ENCODE measurements at places on chromosomes 5 and 9.

- DNase-seq: no peak
These were observed 57.2 kb upstream of the LPAR1 start for GRCh38 chr9:111095441-111095840.

GRCh38 chr9:32596096-32596865 is 23.3 kb upstream of the NDUFB6 start:
- no peak for DNase-seq

DNA sequence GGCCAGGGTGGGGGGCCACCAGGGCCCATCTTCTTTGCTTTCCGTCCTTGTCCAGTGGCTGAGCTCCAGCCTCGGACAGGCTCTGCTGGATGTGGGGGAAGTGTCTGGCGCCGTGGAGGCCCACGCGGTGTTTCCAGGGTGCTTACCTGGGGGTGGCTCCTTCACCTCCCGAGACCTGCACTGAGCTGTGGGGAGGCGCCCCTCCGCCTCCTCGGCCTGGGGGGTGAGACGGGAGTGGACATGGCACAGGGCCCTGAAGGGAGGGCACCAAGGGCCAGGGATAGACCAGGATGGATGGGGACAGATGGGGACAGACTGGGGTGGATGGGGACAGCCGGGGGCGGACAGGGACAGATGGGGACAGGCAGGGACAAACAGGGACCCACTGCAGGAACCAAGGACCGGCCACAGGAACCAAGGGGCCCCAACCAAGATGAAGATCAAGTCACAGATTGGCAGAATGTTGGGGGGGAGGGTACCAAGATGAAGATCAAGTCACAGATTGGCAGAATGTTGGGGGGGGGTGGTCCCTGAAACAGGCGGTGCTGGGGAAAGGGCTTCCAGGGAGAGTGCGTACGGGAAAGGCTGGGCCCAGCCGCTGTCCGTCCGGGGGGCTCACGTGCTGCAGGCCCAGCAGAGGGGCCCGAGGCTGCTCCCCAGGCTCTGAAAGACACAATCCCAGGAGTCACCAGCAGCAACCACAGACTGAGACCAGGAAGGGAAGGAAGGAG is 13.3 kb upstream of the QSOX2 start:
- no peak for DNase-seq

DNA sequence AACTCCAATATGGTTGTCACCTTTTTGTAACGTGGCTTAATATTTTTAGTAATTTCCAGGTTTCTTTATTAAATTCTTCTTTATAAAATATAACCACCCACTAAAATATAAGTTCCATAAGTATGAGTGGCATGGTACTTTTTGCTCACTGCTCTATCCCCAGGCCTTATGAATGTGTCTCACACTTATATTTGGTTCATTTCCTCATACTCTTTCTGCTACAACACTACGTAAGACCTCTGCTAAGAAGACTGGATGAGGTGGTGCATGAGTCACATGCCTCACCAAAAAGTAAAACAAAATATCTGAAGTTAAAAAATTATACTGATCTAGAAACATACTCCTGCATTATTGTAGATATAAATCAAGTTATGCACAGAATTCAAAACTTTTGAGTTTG is 400.9 kb downstream of the HCN1 start:
- DNase-seq: no peak

DNA sequence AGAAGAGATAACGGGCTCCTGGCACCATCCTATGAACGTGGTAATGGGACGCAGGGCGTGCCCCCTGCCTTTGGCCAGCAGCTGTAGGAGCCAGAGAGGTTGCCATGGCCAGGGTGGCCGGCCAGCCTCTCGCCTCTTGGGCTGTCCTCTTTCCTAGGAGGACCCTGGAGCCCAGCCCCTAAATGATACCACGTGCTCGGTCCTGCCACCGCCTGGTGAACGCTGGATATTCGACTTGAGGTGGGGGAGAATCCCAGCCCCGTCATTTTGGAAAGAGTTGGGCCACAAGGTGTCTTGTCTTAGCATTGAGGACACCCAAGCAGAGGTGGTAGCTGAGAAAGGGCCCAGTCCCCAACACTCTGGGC is 391 bp upstream of the NRG2 start:
- DNase-seq: peak; percentile 6

DNA sequence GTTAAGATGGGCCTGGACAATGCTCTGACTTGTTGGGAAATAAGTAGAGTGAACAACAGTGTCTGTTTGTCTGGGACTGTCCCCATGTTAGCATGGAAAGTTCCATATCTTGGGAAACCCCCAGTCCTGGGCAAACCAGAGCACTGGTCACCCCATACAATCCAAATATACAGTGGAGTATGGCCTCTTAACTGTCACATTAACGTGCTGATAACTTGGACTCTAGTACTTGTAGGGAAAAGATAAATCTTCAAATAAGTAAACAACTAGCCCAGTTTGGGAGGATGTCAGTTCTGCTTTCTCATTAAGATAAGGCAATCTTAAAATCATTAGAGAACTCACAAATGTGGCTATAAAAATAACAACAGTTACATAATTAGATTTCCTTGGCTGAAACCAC is 47.6 kb upstream of the JAK2 start:
- DNase-seq: no peak

DNA sequence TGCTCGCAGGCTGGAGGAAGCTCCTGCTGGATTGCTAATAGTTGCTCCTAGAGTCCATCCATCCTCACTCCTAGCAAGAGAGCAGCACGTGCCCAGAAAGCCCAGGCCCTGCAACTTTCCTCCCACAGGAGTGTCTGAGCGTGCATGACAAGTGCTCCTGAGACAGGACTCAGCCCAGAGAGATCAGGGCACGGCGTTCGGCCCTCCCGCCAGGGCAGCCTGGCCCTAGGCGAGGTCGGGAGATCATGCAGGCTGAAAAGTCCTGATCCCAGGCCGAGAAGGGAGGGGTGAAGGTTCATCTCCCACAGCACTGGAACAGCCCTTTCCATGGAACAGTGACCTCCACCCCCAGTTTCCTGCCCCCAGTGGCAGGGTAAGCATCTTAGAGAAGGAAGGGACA is 94.8 kb downstream of the ROR2 start:
- no peak for DNase-seq

- no peak for DNase-seq
These were observed 142.9 kb upstream of the POU5F2 start for GRCh38 chr5:93884254-93884653.

DNA sequence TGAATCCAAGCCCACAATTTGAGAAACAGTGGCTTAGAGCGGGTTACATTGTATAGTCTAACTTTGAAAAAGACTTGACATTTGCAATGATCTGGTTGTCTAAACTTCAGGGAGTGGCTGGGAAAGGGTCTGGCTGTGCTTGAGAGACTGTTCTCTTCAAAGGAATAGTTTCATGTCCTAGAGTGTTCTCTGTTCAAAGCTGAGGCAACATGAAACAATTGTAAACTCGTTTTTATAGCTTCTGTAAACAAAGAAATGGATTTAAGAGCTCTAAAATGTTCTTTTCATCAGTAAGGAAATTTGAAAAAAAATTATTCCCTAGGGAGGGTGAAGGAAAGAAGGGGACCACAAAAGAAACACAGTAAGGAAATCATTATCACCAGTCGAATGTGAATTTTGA is 41.6 kb downstream of the FOCAD start:
- no peak for DNase-seq

DNA sequence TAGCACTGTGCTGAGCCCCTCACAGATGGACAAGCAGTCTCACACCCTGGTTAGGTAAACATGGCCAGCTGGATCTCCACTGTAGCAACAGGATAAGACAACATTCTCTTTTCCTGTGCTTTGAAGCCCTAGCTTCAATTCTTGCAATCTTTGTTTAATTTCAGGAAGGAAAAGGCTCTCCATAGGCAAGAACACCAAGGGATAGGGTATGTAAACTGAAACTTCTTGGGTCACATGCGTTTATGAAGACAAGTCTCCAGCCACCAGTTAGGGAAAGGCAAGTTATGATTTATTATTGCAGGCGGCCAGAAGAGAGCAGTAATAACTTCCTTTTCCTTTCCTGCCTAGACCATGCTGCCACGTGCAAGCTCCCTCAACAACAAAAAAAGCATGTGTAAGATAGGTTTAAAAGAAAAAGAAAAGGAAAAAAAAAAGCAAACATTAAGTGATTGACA is 50.1 kb upstream of the POU5F2 start:
- DNase-seq: no peak

- DNase-seq: no peak
These were observed 8.9 kb downstream of the SMAD5 start for GRCh38 chr5:136141561-136141960.

DNA sequence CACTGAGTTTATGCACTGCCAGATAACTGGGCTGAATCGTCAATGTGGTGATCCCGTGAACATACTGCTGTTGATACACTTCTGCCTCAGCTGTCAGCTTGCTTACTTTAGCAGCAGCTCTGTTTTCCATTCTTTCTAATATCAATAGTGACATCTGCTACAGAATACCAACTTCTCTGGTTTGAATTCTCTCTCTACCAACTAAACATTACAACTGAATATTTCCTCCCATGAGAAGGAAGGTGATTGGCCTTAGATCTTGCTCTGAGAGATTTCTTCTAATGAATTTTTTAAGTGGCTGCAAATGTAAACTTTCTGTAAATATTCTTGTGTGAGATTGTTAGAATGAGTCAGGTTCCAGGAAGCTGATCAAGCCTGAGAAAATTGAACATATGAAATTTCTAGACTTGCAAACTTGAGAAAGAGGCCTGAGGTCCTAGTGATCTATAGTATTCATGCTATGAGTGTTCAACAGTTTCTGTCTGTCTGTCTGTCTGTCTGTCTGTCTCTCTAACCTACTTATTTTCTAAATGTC is 205.5 kb upstream of the CDKN2B start:
- no peak for DNase-seq

DNA sequence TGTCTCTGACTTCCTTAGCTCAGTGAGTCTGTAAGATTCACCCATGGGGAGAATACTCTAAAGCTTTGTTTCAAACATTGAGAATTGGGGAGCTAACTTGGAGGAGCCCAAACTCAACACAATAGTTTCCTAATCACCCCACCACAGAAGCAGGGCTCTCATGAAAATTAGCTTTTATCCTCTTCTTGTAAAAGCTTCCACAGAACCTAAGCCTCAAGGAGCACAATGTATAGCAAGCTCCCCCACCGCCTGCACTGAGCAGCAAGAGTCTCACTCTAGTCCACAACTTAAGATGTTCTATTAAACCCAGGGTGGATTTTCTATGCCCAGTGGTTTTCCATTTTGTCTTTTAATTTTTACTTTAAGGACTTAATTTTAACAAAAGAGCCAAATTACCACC is 48.9 kb upstream of the GRHPR start:
- no peak for DNase-seq

DNA sequence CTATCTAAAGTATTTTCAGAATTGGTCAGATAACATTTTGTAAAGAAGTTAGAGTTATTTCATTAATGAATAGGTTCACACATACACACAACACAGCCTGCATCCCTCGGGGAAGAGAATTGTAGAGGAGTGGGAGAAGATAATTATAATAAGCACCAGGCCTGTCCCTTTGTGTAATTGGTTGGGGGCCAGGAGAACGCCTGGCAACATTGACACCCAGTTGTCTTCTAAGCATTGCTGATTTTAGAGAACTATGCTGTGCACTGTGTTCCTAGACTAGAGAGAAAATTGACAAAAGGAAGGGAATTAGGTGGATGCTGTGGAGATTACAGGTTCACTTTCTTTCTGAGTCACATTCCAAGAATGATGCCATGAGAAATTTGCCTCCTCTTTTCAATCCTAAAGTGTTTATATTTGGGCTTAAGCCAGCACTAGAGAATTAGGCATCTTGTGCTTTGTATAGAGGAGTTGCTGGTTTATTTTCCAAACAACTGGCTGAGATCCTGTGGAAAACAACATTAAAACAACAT is 247.6 kb downstream of the COX7C start:
- DNase-seq: no peak

- no peak for DNase-seq
These were observed 48.3 kb downstream of the FAM78A start for GRCh38 chr9:131227959-131228460.

DNA sequence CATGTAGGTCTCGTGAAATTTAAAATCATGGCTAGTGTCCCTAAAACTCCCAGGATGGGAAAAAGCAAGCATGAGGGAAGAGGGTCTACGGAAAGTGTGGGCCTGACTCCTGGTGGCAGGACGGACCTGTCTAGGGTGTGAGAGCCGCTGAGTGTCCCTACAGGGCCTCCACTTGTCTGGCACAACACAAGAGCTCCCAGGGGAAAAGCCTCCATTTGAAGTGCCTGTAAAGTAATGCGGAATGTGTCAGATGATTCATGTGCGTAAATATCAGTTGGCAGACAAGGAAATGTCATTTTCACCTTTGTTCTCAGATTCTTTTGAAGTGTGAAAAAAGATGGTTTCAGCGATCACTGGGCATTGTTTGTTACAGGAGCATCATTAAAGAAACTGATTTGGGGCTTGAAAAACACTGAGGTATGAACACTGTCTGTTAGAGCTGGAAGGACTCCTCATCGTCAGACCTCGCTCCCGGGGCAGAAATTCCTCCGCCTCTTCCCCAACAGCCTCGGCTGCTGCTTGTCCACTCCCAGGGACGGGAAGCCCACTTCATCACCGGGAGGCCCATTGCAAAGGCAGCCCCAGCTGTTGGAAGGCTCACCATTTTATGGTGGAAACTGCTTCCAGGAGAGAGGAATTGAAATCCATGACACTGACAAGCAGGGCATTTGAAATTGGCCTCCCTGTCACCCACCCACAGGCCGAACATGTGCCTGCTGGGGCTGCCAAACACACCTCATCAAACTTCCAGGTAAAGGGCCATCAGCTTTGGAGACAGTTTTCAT is 240.8 kb downstream of the FSTL4 start:
- DNase-seq: no peak

GRCh38 chr5:100311806-100312205 is 223.4 kb upstream of the FAM174A start:
- no peak for DNase-seq

DNA sequence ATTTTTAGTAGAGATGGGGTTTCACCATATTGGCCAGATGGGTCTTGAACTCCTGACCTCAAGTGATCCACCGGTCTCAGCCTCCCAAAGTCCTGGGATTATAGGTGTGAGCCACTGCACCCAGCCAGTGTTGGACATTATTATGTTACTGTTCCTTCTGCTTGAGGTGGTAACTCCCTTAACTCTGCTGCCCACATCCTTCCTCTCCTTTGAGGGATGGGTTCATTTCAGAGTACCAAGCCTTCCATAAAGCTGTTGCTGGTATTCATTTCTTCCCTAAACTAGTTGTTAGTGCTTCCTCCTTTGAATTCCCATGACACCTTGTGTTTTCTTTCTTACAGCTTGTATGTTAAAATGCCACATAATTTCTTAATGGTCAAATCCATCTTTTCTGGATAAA is 54.0 kb downstream of the CTNNA1 start:
- no peak for DNase-seq

DNA sequence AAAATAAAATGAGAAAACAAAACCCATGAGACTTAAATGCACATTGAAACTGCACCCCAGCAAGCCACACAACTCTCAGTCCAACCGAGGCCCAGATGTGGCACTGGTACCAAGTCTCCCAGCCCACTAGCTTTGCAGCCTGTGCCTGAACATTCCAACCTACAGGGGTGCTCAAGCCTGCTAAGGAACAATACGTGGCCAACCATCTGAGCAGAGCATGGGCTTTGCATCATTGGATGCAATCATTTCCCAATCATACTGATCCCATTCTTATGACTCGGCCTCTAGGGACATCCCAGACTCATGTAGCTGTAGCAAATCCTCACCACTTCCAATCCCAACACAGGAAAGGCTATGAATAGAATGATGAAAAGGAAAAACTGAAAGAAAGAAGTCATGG is 297.2 kb downstream of the SPOCK1 start:
- no peak for DNase-seq

- no peak for DNase-seq
These were observed 299.1 kb upstream of the TYRP1 start for GRCh38 chr9:12394105-12394504.
